ENCODE measurements at places on chromosomes 1 and 21.

DNA sequence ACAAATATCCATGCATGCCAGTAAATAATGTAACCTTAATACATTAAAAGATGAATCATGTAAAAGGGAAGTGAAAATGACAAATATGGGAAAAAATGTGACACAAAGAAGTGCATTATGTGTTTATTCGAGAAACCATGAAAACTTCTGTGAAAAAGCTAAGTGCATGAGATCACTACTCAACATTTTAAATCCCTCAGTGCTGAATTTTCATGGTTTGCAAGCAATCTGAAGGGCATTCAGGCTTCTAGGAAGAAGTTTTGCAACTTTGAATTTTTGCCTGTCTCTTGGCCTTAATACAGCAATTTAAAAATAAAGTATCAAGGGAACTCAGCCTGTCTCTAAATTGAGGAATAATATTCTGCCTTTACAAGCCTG lies 78.2 kb downstream of the MAP3K7CL start:
- DNase-seq: no peak

- DNase-seq: no peak
These were observed 415.5 kb downstream of the RPS6KC1 start for GRCh38 chr1:213466541-213466940.

GRCh38 chr1:192518700-192519099 lies 56.9 kb upstream of the RGS1 start:
- no peak for DNase-seq

GRCh38 chr21:38293113-38293512 lies 36.3 kb downstream of the KCNJ15 start:
- no peak for DNase-seq

DNA sequence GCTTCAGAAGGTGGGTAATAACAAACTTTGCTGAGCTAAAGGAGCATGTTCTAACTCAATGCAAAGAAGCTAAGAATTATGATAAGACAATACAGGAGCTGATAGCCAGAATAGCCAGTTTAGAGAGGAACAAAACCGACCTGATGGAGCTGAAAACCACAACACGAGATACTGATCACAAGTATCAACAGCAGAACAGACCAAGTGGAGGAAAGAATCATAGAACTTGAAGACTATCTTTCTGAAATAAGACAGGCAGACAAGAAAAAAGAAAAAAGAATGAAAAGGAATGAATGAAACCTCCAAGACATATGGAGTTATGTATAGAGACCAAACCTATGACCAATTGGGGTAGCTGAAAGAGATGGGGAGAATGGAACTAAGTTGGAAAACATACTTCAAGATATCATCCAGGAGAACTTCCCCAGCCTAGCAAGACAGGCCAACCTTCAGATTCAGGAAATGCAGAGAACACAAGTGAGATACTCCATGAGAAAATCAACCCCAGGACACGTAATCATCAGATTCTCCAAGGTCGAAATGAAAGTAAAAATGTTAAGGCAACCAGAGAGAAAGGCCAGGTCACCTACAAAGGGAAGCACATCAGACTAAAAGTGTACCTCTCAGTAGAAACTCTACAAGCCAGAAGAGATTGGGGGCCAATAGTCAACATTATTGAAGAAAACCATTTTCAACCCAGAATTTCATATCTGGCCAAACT lies 20.5 kb downstream of the CD84 start:
- no peak for DNase-seq

DNA sequence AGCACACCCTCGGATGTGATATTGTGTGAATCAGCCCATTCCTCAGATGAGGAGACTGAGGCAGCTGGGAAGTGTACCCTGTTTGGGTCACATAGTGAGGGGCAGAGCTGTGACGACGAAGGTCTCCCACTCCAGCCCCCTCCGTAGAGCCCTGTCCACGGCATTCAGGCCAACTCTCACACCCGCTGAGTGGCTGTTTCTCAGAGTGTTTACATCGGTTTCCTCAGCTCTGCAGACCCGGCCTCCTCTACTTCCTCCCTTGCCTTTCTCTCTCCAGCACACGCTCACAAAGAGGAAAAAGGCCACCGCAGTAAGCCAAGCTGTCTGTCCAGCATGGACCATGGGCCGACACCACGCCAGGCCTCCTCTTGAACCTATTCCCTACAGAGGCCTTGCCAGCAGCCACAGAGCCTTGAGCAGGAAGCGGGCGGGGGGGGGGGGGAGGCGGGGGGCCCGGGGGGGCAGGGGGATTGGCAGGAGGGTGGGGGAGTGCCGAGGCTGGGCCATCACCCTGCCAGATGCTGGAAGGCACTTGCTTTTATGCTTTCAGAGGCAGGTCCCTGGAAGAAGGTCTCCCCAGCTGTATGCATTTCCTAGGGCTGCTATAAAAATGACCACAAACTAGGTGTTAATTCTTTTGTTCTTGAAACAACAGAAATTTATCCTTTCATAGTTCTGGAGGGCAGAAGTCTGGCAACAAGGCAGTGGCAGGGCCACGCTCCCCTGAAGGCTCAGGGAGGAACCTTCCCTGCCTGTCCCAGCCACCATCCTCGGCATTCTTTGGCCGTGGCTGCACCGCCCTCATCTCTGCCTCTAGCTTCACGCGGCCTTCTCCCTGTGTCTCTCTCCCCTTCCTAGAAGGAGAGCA lies 178.4 kb downstream of the PSMG1 start:
- no peak for DNase-seq

- DNase-seq: no peak
These were observed 117.2 kb downstream of the EPHB2 start for GRCh38 chr1:22827666-22828483.

GRCh38 chr1:14682941-14683621 lies 84.6 kb downstream of the KAZN start:
- DNase-seq: no peak

- no peak for DNase-seq
These were observed 209.5 kb upstream of the GALNT2 start for GRCh38 chr1:229857585-229857984.

DNA sequence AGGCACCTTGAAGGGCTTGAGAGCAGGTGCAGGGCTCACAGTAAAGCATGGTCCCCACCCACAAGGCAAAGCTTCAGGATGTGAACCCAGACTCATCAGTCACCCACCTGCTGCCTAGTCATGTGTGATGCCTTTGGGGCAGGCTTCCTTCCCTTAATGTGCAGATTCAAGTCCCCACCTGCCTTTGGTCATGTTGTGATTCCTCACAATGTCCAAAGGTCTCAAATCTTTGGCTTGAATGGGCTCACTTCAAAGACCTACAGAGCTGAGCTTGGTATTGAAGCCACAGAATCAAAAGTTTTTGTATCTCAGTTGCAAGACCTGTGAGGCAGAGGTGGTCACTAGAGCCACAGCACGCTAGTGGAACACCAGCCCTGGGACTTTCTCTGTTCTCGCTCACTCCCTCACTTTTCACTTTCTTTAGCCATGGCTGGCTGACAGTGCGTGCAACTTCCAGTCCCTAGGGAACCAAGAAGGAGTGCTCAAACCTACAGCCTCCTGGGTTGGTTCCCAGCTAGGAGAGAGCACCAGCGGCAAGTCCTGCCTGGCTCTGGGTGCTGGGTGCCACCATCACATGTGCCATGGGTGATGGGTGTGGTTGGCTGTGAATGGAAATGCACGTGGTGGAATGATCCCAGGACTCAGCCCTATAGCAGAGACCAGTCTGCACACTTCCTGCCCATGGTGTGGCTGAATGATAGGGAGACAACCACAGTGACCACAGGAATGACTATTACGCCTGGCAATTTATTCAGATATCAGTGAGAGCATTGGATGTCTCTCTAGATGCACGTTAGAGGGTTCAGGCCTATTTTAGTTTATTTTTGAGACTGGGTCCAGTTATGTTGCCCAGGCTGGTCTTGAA lies 26.4 kb upstream of the CLIC6 start:
- DNase-seq: no peak

- DNase-seq: no peak
These were observed 4.5 kb downstream of the POLR3C start for GRCh38 chr1:145828367-145829026.

DNA sequence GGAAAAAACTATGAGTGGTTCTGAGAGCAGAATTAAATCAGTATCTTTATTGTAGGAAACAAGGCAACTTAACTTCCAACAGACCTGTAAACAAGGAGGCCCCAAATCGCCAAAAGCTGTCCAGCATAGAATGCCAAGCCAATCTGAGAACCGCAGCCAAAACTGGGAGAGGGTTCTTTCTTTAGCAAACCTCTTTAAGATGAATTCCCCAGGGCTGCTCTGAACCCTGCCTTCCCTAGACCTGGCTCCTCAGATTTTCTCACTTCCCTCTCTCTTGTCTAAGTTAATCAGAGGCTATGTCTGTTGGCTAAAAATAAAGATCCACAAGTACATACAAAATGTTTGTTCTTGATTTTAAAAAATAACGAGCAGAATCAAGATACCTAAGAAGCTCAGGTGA lies 141.4 kb downstream of the SMYD3 start:
- no peak for DNase-seq

GRCh38 chr1:182428043-182428442 lies 21.9 kb upstream of the RGSL1 start:
- DNase-seq: no peak

- DNase-seq: no peak
These were observed 63.3 kb downstream of the RHOU start for GRCh38 chr1:228798548-228798947.

GRCh38 chr1:230879778-230880177 lies 11.5 kb upstream of the C1orf198 start:
- DNase-seq: no peak

- DNase-seq: no peak
These were observed 12.9 kb downstream of the LACTBL1 start for GRCh38 chr1:22959545-22960360.

DNA sequence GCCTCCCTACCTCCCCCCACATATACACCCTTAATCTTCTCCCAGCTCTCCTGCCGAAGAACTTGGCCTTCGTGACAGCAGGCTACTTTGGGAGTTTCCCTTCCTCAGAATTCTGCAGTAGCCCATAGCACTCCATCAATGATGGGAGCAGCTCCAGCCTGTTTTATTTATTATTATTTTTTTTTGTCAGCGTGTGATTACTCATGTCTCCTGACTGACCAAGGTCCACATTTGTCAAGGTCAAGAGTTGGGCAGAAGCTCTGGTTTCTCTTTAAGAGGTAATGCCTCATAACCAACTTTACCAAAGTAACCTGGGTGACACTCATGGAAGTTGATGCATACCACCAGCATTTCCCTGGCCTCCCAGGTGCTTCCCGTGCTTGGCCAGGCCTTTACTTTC lies 125.4 kb downstream of the ZZZ3 start:
- no peak for DNase-seq

DNA sequence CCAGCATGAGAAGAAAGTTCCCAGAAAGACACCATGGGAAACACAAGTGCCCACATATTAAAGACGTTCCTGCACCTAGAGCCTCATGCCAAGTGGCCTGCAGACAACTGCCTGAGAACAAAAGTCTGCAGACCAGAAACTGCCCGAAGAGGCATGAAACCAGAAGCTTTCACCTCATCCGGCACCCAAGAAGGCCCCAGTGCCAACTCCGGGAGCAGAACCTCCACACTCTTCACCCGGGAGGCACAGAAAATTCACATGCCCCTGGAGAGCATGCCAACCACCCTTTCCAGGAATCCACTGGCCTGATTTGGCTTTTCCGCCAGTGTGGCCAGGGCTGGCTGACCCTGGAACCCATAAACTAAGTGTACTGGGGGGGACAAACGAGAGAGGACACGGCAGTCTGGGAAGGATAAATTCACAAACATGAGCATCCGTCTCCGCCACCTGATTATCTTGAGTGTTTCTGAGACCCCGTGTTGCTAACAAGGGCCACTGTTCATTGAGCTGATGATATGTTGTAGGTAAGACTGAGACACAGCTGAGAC lies 6.8 kb downstream of the TFF2 start:
- no peak for DNase-seq

- no peak for DNase-seq
These were observed 165.8 kb downstream of the LYPLAL1 start for GRCh38 chr1:219339466-219339865.

DNA sequence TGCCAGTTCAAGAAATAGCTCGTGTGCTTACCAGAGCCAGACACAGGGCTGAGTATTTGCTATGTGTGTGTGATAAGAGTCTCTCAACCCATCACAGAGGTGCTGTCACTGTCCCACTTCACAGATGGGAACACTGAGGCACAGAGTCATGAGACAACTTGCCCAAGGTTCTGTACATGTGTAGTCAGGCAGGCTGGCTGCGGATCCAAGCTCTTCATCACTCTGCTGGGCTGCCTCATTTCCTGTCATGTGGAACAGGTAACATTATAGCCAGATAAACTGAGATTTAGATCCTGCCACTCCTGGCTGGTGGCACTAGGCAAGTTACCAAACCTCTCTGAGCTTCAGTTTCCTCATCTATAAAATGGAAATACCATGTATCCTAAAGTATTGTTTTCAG lies 77.8 kb downstream of the ITPKB start:
- no peak for DNase-seq

GRCh38 chr1:29524285-29525065 lies 288.2 kb downstream of the PTPRU start:
- no peak for DNase-seq

DNA sequence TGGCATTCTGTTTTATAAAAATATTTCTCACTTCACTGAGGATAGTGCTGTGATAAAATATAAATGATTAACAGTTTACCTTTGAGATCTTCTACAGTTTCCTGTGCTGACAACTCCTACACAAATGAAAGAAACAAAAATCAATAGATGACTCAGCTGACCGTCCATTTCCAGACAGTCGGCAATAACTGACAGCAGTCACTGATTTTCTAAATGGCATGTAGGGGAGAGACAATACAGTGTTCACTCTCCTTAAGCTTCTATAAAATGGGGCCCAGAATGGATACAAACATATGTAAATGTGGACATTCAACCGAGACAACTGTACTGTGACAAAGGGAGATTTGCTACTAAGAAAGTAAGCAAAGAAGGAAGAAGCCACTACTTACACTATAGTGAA lies 34.3 kb downstream of the PCNX2 start:
- no peak for DNase-seq

GRCh38 chr1:30840904-30841598 lies 67.5 kb downstream of the SDC3 start:
- DNase-seq: no peak
